ENCODE measurements at places on chromosomes 11 and 22.

- no peak for DNase-seq
Measured at GRCh38 chr22:46355369-46355995, 20.0 kb downstream of the TRMU start.

DNA sequence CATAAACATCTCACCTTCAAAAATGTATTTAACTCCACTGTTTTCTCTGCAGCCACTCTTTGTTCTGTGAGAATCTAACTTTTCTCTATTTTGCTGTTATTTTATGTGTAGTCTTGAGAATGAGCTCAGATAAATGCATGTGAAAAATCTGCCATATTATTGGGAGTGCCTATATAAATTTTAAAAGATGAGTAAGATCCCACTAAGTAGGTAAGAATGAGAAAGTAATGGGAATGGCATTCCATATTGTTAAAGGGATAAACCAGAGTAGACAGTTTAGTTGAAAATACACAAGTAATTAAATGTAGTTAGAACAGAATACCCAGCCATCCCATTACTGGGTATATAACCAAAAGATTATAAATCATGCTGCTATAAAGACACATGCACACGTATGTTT is 817.2 kb downstream of the FAM181B start:
- no peak for DNase-seq

DNA sequence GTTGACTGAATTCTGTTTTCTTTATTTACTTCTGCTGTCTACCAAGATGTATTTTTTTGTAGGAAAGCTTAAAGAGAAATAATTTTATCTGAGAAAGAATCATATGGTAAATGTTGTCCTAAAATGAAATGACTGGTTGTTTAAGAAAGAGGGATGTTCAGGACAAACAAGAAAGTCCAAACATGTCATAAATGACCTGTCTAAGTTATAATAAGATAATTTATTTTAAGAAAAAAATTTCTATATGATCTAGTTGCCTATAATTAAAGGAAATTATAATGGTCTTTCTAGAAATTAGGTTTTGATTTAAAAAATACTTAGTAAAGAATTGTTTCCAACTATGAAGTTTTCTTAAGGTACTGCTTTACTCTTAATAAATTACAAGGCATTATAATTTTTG is 10.5 kb downstream of the SCGB2A2 start:
- no peak for DNase-seq

DNA sequence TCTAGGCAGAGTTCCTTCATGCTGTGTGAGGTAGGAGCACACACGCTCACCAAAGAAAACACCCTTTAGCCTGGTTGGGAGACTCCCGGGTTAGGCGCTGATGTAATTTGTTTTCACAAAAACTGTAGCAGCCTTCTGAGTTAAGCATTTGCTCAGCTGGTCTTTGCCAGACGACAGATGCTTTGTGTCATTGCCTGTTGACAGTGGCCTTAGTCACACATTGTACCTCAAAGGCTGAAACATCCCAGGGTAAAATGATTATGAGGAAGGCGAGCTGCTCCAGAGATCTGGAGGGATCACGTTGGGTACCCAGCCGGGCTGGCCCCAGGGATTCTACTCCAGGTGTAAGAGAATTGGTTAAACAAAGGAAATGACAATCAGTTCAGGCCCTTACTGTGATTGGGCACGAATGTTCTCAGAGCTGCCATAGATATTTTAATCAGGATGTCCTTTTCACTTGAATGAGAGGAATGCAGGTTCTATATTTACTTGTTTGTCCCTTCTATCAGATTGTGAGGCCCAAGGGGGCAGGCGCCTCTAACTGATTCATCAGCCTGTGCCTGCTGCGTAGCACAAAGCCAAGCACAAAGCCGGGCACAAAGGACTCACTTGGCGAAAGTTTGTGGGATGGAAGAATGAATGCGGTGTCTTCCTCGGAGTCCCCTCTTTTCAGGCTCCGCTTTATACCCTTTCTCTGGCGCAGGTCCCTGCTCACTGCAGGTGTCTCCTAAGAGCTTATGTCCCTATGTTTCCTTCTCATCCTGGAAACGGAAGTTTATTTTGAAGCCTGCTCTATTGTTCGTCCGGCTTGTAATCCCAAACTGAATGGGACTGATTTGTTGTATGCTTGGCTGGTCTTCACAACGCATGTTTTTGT is 47.1 kb downstream of the ADM start:
- DNase-seq, result no peak

- DNase-seq, result no peak
Measured at GRCh38 chr11:110507328-110507727, 77.6 kb downstream of the FDX1 start.

- no peak for DNase-seq
Measured at GRCh38 chr11:83299681-83300080, 13.5 kb upstream of the CCDC90B start.

- DNase-seq, result no peak
Measured at GRCh38 chr11:56331861-56332491, 13.9 kb upstream of the OR8K1 start.

DNA sequence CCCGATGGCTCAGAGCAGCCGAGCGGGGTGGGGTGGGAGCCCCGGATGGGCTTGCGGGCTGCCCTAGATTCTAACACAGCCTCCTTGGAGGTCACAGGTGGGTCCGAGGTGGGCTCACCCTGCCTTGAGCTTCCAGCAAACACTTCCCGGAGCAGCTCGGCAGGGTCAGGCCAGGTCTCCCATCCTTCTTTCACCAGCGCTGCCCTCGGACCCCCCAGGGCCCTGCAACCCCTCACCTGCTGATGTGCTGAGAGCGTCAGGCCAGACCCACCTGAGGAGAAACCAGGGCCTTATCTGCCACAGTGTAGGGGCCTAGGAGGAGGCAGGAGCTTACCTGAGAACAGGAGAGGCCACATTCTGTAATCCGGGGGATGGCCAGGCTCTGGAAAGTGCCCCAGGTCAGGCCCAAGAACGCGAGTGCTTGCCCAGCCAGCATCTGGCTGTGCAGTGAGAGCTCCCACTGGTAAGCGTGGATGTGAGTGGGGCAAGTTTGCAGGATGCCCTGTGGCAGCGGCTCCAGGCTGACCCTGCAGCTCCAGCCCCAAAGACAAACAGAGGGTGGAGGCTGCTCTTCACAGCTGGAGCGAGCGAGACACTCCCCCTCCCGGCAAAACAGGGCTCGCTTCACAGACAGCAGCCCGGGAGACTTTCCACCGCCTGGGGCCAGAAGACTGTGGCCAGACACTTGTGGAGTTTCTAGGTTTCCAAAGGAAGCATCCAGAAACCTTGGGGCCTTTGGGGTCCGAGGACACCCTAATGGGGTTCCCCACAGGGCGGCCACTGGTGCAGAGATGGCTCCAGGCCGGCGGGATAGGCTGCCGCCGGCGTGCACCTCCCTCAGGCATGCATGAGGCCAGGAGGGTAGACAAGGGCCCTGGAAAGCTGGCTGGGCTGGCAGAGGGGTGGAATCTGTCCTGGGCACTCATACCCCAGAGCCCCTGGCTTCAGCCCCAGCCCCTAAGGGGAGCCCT is at the start of gene IL17REL:
IL17REL (minus strand) TSS at position 555 of the 971 bp plus-strand sequence; CDS start at position 436, 119 bp downstream.
- DNase-seq, result no peak

DNA sequence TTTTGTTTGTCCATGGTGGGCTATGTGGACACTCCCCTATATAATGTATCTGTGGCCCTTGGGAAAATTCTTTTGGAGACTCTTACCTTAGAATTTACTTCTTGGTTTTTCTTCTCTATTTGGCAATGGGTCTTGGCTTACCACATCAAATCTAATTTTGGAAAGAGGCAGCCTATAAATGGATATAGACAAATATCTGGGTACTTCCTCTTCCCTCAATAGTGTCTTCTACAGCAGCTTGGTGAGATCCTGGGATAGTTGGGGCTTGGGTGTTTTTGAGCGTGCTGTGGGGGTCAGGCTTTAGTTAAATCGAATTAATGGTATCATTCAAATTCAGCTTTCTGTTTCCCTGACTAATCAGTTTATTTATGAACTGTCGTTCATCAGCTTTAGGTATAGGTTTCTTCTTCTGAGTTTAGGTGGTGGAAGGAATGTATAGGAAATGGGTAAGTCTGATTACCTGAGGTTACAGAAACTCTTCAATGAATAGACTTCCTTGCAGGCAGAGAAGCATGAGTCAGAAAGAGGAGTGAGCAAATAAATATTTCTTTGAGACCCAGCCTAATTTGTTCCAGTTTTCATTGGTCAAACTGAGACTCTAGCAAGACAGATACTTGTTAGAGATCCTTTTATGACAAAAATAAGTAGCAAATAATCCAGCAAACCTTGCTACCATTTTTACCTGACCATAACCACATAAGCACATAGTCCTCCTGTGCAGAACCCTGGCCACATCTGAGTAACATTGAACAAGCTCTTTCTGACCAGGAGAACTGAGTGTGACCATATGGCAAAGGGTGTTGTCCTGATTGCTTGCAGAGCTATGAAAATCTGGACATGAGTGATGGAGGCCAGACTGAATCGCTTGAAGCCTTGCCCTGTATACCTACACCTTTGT is 68.6 kb upstream of the SORL1-AS1 start:
- DNase-seq, result no peak

DNA sequence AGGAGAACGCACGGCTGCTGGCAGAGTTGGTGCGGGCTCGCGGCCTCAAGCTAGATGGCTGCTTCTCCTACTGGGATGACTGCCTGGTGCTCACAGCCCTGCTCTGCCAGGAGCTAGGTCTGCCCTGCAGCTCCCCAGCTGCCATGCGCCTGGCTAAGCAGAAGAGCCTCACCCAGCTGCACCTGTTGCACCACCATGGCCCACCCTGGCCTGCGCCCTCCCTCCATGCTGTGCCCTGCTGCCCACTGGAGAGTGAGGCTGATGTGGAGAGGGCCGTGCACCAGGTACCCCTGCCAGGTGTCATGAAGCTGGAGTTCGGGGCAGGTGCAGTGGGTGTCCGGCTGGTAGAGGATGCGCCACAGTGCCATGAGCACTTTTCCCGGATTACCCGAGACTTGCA is 4.8 kb upstream of the RPS6KB2 start:
- DNase-seq, result no peak

GRCh38 chr22:29907753-29908515 is 25.0 kb downstream of the MTMR3 start:
- no peak for DNase-seq

- no peak for DNase-seq
Measured at GRCh38 chr11:13666708-13667107, 1.8 kb upstream of the FAR1 start.

GRCh38 chr11:20634781-20635180 is 34.6 kb upstream of the NELL1 start:
- no peak for DNase-seq

DNA sequence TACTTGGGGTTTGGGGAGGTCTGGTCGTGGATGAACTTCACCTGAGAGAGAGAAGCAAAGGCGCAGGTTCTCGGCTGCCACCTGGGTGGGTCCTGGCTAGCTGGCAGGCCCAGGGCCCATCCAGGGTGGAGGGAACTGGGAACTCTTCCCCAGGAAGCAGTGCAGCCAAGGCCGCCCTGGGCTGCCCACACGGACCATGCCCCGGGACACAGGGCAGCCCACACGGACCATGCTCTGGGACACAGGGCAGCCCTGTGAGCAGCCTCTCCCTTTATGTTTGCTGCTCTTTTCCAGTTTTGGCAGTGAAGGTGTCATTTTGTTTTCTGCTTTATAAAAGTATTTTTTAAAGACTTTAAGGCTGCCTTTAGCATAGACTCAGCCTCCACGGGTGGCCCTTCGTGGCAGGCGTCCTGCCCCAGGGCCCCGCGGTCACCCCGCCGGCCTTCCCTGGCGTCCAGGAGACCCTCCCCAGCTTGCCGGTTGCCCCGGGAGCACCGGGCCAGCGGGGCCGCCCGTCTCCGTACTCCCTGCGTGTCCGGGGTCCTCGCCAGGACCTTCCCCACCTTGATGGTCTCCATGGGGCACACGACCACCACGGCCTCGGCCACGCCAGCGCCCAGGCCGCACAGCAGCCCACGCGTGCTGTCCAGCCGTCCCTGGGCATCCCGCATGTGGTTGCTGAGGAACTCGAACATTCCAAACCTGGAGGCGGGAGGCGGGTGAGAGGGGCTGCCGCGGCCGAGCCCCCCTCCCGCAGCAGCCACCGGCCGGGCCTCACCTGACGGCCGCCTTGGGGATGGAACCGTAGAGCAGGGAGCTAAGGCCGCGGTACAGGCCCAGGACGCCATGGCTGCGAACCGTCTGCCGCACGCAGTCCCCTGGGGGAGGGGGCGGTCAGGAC is 1.1 kb downstream of the SLC25A1 start:
- no peak for DNase-seq

GRCh38 chr11:9208726-9209501 is 56.2 kb downstream of the DENND5A start:
- DNase-seq, result no peak

DNA sequence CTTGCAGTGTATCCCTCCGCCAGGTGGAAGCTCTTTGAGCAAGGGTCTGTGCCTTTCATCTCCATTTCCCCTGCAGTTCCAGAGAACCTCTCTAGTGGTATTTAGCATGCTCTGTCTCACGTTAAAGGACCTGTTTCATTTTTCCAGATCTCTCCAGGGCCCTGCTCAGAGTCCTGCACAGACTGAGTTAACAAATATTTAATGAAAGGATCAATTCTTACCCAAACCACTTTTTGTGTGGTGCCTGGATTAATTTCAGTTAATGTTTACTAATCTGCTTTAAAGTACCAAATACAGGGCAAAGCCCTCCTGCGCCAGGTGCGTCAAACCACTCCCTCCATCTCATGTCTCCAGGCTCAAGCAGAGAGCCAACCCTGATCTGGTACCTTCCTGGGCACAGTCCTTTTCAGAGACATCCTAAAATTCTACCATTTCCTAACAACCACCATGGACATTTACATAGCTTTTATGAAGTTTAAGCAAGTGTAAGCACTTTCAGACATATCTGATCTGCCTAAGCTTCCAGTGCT is 18.7 kb upstream of the ACER3 start:
- no peak for DNase-seq

DNA sequence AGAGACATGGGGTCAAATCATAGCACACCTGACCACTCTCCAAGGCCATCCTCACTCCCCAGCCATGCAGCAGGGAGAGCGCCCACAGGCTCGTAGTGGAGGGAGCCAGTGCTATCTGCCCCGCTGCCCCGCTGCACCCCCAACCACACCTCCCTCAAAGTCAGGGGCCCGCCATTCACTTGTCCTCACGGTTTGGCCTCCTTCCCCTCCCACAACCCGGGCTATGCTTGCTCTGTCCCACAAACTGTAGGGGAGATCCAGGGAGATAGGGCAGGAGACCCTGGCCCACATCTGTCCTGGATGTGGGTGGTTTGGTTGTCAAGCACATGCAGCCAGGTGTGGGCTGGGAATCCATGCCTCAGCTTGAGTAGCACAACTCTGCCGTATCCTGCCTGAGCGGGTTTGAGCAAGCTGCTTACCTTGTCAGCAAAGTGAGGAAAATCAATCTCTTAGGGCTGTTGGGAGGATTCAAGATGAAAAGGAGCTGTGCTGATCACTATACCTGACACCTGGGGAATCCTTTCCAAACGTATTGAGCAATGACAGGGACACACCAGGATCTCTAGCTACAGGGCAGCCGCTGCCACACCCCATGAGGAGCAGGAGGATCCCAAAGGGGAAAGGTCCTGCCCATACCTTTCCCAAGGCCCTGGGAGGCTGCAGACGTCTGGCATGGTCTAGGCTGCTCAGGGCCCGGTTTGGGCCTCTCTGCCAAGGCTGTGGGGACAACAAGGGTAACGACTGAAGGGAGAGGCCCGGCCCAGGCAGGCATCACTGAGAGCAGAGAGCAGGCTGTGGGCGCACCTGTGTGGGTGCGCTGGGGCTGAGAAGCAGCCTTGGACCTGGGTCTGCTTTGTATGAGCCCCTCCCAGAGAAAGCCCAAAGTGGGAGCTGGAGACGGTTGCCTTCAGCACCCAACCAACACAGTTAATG is 23.3 kb downstream of the KCNJ5 start:
- no peak for DNase-seq

GRCh38 chr11:69355346-69355940 is 61.5 kb downstream of the MYEOV start:
- no peak for DNase-seq

All from stimulated activated CD8-positive, alpha-beta memory T cell treated with anti-CD3 and anti-CD28 coated beads, Interleukin-15, amount 100 ng/mL, for 4 hours (primary cell).